ENCODE measurements at places on chromosomes 12 and 14.

GRCh38 chr12:62618319-62618718, 151.7 kb downstream of the MON2 start:
- DNase-seq, result no peak

- no peak for DNase-seq
Measured at GRCh38 chr12:116941188-116941587, 30.4 kb downstream of the FBXW8 start.

- peak; percentile 16 for DNase-seq
Measured at GRCh38 chr14:63493246-63493645, 49.9 kb downstream of the PPP2R5E start.

DNA sequence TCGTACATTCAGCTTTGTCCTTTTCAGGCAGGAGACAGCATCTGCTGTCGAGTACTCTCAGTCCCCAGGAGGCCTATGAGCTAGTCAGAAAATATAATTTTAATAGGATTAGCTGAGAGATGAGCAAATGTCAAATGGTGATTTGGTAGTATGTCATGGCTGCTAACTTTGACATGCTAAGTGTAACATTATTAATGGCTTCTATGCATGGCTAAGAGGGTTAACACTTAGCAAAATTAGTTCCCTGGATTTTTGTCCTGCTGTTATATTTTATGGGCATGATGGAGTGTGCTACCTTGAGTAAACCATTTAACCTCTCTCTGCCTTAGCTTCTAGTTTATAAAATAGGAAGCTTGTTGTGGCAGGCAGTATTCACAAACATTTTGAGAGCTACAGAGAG, 2.9 kb upstream of the PCNX1 start:
- DNase-seq, result no peak

- DNase-seq, result peak; percentile 98
Measured at GRCh38 chr12:101925361-101925760, 48.0 kb downstream of the DRAM1 start.

DNA sequence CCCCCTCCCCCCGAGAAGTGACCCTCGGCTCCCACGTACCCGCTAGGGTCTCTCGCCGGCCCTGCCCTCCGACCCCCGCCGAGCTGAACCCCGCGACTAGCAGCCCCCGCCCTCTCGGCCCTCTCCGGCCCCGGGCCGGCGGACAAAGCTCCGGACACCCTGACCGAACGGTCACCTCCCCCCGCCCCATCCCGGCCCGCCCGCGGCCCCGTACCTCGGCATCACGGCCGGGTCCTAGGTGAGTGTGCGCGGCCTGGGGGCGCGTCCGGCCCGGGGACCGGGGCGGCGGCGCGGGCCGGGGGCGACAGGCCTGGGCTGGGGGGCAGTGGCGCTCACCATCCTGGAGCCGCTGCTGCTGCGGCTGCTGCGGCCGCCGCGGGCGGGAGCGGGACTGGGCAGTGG, at the start of gene FIGNL2:
FIGNL2 (minus strand) TSS at position 393 of the 402 bp plus-strand sequence. CDS start 26,305 bp downstream, outside the sequence.
- no peak for DNase-seq

GRCh38 chr14:105166571-105167302, 1.8 kb downstream of the JAG2 start:
- DNase-seq, result no peak

DNA sequence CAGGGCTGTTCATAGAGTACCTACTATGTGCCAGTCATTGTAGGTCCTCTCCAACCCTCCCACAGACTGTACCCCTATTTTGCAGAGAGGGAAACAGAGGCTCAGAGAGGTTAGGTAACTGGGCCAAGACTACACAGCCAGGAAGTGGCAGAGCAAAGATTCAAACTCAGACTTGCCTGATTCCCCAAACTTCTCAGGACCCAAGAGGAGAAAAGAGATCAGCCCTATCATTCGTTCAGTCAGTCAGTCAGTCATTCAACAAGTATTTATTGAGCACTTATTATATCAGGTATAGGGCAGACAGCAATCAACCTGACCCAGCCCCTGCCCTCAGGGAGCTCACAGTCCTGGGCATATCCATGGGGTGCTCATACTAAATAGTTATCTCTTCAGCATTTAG, 39.6 kb upstream of the CORO1C start:
- no peak for DNase-seq

DNA sequence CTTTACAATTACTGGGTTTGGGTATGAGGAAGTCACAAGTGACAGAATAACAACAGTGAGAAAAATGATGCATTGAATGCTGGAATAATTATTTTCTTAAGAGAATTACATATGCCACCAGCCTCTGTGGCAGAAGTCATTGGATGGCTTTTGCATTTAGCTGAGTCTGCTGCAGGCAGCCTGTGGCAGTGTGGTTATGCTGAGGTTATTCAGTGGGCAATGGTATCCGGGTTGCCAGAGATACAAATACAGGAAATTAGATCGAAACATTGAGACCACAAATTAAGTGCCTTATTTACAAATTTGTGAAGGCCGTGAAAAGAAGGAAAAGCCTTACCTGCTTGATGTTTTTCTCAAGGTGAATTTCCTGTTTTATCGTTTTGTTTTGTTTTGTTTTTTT, 1050.0 kb downstream of the GALC start:
- DNase-seq, result no peak

GRCh38 chr14:65554837-65555236, 142.3 kb downstream of the FUT8 start:
- no peak for DNase-seq

All from GM23248 (cell line).